ENCODE measurements at places on chromosomes 3 and 15. TPM values are rescaled to one million over a fixed set of nuclear protein-coding genes. Genes with fewer than 3 reads are reported as not detected.

- no peak for DNase-seq
These were observed 33.6 kb downstream of the PARP14 start for GRCh38 chr3:122714273-122714672.

DNA sequence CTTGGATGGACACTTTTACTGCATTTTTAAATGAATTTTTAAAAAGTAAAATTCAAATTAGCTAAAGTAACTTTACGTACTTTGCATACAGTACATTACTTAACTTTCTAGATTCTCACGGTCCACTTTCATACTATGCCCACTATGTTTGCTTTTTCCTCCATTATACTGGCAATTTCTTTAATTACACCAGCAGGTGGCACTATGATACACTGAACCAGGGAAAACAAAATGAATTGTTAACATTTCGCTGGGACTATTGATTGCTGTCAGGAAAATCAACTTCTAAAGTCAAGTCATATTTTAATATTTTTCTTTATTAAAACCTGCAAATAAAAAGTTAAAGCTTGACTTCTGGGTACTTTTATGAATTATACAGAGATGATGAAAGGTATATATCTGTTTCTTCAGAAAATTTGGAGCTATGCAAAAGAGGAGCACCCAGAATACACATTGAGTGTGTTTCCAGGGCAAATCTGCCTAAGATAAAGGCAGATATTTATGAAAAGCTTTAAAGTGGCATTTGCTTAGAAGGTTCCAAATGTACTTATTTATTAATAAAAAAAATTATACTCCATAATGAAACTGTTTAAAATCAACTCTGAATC lies 21.8 kb upstream of the POU1F1 start:
- no peak for DNase-seq

GRCh38 chr3:83633758-83634157 lies 1325.0 kb upstream of the CADM2 start:
- no peak for DNase-seq

DNA sequence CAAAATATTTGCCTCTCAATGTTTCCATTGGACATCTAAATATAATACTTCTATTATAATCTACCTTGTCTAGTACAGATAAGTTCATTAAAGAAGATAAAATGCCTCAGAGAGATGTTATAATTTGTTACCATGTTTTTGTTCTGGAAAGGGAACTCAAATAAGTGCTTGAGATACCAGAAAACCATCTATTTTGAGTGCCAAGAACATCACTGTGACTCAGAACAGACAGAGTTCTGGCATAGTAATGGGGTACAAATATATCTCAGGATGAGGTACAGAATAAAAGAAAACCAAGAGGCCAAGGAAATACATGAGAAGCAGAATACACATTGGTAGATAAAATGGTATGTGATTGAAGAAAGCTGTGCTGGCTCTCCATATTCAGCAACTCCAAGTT lies 58.9 kb downstream of the IMPG2 start:
- no peak for DNase-seq

DNA sequence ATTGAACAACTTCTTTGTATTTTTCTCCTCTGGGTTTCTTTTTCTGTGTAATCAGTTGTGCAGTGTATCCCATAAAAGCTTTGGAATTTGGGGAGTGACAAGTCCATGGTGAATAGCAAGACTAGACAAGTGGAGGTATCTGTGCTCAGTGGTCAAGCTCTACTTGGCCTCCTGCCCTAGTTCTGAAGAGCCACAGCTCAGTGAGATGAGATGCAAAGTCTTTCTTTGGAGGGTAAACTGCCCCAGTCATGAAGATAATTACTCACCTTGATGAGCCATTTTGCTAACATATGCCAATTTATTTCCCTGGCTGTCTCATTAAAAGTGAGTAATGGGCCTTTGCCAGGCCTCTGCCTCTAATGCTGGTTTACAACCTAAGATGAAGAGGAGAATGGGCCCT lies 271.2 kb upstream of the TRIM42 start:
- no peak for DNase-seq

GRCh38 chr3:154122552-154122911 lies 1.3 kb downstream of the ARHGEF26 start:
- DNase-seq: no peak

DNA sequence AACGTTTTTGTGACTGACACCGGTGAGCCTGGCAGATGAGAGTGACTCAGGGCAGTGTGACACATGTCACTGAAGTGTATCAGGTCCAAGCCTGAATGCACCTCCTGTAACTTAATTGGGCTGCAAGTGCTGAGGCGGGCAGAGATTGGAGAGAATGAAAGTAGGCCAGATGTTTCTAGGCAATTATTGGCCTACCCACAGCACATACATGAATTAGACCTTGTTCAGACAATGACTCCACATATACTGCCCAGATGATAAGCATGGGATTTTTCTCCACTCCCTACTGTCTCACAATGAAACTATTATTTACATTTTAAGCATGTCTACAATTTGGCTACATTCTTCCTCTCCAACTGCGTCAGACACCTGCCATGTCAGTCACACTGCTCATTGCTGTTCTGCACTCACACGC lies 187.3 kb upstream of the ZNF385D start:
- DNase-seq: no peak

- no peak for DNase-seq
These were observed 289.7 kb upstream of the ADAMTS9 start for GRCh38 chr3:64977308-64978100.

DNA sequence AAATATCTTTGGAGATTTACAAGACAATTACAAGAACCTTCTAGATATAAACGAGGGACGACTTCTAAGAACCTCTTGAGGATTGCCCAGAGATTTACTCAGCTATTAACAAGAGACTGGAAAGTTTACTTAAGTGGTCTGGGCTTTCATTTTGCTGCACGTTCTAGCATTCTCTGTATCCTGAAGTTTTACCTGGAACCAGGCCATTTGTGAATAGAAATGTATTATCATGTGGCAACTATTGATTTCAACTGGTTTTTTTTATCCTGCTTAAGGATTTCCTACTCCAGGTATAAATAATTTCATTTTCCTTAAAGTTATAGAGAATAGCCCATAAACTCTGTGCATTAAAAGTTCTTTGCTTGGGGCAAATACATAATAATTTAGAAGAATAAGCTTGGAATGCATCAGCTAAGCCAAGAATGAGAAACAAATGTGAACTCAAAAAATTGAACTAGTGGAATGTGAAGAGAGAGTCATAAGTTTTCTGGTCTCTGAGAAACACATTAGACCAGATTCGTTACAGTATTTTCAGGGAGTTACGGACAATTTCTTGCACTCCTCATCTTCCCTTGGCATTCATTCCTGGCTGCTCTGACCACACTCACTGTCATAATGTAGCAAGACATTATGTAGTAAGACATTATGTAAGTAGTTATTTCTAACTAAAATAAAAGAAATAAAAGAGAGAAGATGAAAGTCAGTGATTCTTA lies 1.3 kb downstream of the AQP9 start:
- DNase-seq: no peak

DNA sequence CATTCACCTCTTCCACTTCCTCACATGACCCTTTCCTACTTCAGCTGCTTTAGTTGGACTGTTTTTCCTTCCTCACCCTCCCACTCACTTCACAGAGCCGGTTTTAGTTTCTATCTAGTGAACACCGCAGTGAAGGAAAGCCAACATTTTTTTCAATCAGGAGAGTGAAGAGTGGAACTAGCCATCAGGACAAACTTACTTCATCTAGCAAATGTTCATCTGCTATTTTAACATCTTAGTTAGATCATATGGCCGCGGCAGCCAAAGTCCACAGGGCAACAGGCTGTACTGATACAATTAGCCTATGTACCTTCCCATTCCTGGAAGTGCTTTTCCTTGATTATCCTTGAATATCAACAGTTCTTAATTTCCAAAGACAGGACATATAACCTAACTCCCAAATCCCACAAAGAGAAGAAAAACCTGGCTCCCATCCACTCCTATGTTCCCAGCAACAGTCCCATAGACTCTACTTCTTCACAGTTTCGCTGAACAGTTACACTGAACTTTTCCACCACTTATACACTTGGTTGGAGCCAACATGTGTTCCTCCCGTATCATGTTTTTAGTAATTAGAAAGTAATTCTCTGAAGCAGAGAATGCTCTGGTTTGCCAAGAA lies 456.2 kb upstream of the THBS1 start:
- DNase-seq: no peak

DNA sequence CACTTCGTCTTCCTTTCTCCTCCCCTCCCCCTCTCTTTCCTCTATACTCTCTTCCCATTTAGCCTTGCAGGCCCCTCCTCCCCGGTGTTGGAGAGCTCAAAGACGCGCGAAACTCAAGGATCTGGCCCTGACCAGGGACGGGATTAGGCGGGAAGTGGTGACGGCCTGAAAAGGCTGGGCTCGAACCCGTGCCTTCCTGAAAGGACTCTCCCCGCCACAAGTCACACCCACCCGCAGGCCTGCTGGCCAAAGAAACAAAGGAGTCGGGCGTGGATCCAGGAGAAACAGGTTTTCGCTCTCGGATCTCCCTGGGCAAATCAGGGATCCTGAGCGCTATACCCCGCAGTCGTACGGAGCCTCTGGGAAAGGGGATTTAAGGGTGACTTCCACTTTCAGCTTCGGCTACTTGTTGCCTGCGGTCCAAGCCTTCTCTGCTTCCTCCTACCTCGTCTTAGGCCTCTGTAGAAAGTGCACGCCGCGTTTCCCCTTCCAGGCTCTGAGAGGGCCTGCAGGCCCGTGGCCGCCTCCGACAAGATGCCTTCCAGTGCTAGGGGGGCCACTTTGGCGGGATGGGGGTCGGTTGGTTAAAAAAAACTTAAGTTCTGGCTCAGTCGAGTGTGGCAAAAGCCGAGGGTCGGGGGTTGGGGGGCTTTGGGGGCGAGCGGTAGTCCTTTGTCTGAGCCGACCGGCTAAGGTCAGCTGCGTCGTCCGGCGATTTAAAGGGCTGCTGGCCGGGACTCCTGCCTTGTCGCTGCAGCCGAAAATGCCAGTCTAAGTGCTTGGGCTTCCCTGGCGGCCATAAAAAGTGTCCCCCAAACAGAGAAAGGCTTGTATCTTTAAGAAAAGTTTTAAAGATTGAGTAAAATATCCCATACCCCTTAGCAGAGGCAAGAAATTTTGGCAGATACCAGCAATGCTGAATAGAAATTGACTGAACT lies 8.2 kb downstream of the ZIC4 start:
- DNase-seq: no peak

DNA sequence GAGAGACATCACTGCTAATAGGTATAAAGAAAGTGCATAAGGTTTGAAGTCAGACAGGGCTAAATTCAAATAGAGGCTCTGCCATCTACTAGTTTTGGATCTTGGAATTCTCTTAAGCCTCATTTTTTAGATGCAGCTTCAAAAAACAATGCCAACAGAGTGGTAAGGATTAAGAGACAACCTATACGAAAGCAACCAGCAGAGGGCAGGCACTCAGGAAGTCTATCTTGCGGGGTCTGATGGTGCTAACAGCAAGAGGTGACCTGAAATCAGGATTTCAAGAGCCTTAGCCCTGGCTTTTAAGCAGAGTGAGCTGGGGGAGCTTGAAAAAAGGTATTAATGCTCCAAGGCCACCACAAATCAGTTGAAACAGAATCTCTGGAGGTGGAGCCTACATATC lies 40.7 kb downstream of the LDHAL6B start:
- peak; percentile 54 for DNase-seq

DNA sequence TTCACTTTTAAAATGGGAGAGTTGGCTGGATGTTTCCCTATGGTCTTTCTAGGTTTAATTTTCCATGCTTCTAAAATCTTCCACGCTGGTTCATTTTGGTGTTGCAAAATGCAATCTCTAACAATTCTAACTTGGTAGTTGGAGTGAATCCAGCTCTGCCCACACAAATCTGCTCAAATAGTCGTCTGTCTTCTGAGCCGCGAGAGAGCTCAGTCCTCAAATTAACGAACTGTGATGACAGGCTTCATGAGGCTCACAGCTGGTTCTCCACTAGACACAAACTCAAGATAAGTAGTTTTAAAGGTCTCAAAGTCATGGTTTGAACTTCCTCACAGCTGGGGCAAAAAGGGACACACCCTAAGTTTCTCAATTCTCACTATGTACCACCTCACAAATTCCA lies 178.6 kb upstream of the LYSMD4 start:
- DNase-seq: no peak

DNA sequence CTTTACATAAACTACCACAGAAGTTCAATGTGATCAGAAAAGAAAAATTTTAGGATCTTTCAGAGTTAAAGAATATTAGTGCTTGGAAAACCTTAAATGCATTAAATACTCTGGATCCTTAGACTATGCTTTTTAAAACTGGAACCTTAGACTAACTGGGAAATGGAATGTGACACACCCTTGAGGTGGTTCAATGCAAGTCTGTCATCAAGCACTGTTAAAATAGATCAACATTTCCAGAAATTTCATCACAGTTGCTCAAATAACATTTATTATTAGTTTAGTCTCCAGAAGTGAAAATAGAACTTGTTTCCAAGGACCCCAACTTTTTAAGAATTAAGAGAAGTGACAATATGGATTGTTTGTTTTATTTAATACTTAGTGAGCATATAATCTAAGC lies 71.8 kb downstream of the GAP43 start:
- no peak for DNase-seq

DNA sequence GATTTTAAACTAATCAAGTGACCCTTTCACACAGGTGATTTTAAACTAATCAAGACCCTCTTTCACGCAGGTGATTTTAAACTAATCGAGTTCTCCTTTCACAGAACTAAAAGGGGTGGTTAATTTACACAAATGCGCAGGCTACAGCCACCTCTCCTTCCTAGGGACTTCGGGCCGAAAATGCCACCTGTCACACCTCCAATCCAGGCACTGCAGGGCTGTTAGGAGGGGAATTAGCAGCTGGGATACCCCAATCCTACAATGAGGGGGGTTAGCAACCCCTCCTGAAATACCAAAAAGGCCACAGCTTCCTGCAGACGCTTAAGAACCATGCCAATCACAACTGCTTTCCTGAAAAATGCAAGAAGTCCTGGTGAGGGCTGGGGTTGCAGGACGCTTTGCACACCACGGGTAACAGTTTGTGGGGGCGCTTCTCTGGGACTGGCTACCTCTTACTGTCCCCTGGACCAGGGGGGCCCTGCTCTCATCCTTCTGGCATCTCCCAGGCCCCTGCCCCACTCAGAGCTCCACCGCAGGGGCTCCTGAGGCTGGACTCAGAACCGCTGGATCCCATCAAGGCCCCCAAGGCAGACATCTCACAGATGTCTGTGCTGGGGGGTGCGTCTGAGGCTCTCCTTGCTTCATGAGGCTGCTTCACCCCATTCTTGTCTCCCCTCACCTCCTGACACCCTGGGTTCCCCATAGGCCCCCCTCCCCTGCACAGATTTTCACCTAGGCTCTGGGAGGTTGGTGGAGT lies 145.9 kb downstream of the OR4M2 start:
- DNase-seq: no peak

- no peak for DNase-seq
These were observed 27.0 kb downstream of the OPA1 start for GRCh38 chr3:193620057-193620456.

- DNase-seq: no peak
These were observed 194.5 kb upstream of the TBC1D5 start for GRCh38 chr3:17936736-17937480.

GRCh38 chr3:135918600-135918999 lies 46.9 kb upstream of the PPP2R3A start:
- DNase-seq: no peak

Gene POLR2M
- 114 TPM for total RNA-seq

Gene FANCD2OS
- total RNA-seq: not detected

Gene STAB1
- 9.8 TPM for total RNA-seq

Gene GAP43
- not detected for total RNA-seq

Gene FAN1
- 34.8 TPM for total RNA-seq

Gene SPESP1
- 0.69 TPM for total RNA-seq

Gene OR5K2
- not detected for total RNA-seq

Data from naive thymus-derived CD8-positive, alpha-beta T cell (primary cell).